ENCODE measurements at places on chromosomes 12 and 14.

GRCh38 chr12:130649101-130650045 is 66.7 kb downstream of the RIMBP2 start:
- no peak for DNase-seq

- no peak for DNase-seq
These were observed 464.2 kb downstream of the MED13L start for GRCh38 chr12:115813256-115813655.

DNA sequence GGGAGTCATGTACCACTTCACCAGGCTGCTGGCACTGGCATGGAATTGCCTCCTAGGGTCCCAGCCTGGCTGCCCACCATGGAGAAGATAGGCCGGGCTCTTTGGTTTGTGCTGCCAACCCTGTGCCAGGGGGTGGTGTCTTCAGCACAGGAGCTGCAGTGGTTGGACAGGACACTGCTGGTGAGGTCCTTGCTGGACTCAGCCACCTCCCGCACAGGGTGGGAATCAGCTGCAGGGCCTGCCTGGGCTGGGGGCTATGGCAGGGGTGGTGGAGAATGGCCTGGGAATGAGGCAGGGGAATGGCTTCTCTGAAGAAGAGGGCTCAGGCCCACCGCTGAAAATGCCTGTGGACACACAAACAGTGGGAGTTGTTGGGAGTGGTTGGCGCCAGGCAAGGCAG is 70.6 kb upstream of the CAPRIN2 start:
- DNase-seq = no peak

DNA sequence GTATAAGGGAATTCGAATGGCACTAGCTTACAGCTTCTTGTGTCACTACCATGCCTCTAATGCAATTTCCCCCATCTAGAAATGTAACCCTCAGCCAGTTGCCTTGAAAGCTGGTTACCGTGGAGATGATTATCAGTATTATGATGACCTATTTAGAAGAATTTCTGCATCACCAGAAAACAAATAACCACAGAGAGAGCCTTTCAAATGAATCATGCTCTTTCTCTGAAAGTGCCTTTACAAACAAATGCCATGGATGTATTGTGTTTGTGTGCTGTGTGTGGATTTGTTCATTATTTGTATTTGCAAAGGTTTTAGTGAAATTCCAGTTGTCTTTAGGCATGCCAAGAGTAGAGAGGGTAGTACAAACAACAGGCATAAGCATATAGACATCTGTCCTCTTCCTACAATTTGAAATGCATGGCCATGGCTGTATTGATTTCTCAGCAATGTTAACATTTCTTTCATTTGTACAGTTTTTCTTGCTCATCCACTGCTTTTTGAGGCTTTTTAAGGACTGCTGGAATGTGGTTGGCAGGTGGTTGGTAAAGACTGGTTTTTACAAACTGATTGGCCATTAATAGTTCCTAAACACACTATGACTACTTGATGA is 266.5 kb downstream of the PAWR start:
- DNase-seq = no peak

DNA sequence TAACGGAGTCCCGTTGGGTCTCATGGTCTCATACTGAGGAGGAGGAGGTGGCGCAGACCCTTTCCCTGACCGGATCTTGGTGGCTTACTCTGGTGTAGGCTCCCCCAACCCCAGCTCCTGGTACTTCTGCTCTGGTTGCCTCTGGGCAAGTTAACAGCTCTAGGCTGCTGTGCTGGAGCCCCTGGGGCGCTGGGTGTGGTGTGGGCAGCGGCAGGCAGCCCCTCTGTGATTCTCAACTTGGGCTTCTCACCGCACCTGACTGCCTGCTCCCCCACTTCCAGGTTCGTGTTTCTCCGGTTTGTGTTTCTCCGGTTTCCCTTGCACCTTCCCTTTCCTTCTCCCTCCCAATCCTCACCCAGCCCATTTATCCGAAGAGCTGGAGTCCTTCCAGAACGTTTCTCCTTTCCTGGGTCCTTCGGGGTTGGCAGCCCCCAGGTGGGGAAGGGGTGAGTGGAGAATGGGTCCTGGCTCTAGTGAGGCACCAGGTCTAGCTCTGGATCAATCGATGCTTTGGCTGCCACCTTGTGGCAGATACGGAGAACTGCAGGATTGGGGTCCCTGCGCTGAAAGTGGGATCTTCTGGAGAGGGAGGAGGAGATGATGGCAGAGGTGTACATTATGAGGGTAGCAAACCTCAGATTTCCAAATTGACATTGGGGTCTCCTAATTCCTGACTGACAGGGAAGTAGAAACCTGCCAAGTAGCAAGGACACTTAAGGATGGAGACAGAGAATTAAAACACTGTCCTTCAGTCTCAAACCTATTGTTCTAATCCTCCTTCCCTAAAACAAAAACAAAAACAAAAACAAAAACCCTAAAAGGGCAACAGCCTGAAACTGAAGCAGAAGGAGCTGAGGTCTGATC is 8.3 kb downstream of the CISTR start:
- peak; percentile 75 for DNase-seq

DNA sequence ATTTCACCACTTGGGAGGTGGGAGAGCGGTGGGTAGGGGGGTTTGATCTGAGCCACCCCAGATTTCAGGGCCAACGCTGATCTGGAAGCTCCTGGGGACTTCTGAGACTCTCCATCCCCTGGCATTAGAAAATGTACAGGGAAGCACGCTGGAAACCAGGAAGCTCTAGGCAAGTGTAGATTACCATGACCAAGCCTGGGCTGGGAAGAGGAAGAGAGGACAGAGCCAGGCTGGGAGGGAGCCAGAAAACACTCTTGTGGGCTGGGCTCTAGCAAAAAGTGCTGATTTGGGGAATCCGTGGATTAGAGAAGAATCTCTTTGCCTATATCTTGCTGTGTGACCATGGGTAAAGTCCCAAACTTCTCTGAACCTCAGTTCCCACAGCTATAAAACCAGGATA is 236.7 kb downstream of the BCL11B start:
- no peak for DNase-seq

DNA sequence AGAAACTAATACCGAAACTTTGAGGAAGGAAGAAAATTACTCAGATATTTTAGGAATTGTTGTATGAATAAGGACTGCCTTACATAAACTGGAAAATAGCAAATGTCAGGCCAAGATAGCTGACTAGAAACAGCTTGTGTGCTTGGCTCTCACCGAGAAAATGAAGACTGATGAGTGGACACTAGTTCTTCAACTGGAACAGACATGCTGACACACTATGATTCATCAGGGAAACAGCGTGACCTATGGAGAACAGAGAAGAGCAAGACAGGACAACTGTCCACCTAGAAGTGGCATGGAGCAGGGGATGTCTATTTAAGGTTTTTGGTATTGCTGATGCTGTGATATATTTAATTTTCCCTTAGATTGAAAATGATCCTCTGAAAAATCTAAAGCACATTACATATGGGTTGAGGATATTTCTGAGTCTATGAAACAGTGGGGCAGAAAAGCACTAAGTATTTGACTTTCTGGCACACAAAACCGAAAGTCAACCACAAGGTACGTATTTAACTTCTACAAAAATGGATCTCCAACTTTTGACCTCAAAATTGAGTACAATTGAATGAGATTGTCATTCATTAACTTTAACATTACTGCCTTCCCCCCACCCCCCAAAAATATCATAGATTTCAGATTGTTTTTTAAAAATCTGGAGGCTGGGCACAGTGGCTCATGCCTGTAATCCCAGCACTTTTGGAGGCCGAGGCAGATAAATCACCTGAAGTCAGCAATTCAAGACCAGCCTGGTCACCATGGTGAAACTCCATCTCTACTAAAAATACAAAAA is 863.2 kb downstream of the LRFN5 start:
- no peak for DNase-seq

GRCh38 chr12:23211384-23212320 is 586.7 kb downstream of the ETNK1 start:
- no peak for DNase-seq

GRCh38 chr12:6925239-6925539 is 2.6 kb upstream of the ATN1 start:
- no peak for DNase-seq

GRCh38 chr12:24534622-24535021 is 414.3 kb downstream of the BCAT1 start:
- DNase-seq = peak; percentile 3

DNA sequence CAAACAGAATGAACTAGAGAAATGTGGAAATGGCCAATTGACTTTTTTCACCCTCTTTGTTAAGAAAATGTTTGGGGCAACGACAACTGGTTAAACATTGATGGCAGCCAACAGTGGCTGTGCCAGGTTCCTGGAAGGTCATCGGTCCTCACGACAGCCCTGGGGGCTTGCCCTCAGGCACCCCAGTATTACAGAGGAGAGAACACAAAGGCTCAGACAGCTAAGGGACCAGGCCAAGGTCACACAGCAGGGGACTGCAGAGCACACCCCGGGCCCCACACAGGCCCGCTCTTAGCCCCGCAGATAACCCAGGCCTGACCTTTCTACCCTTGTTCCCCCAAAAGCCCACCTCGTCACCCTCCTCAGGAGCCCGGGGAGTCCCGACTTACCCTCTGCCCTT is 1.3 kb downstream of the TRPV4 start:
- no peak for DNase-seq

DNA sequence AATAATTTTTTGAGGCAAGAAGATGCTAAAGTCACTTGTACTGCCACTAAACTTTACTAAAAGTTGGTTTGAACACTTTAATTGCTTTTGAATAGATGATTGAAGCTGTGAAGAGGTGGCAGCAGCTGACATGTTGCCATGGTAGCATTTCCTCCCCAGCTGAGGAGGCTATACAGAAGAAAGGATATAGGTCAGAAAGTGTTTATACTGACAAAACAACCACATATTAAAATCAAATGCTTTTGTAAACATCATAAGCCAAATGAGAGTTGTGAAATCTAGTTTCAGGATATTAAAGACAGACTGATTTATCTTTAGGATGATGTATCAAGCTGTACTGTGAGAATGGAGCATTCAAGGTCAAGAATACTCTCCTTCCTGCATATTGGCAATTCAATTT is 41.7 kb downstream of the TSPAN19 start:
- DNase-seq = no peak

GRCh38 chr14:81206115-81206514 is 14.6 kb downstream of the GTF2A1 start:
- DNase-seq = no peak

GRCh38 chr14:67429510-67430205 is 17.7 kb upstream of the PLEK2 start:
- peak; percentile 99 for DNase-seq

- DNase-seq = no peak
These were observed 195.9 kb upstream of the PARP11 start for GRCh38 chr12:4068981-4069669.

DNA sequence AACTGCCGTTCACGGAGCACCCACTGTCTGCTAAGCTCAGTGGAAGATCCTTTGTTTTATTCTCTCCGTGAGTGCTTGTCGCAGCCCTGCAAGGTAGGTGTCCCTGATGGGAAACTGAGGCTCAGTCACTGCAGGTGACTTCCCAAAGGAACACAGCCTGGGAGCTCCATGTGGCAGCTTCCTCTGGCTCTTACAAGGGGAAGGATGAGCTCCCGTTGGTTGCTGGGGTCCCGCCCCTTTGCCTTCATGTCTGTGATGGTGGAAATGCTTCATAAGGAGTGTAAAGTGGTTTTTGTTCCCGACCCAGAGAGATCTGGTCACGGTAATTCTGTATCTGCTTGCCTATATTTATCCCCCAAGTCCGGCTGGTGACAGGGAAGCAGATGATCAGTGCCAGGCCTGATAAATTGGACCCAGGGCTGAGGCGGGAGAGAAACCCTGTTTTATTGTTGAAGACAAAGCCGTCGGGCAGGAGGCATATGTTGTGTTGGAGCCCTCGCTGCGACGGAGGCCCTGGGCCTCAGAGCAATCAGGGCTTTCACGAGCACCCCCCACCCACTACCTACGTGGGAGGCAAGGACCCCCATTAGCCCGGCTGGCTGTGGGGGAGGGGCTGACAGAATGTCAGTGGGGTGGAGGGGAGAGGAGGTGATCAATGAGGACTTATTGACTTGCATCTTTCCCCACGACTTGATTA is 91.9 kb downstream of the KIF26A start:
- no peak for DNase-seq

GRCh38 chr12:495466-495865 is 35.7 kb downstream of the B4GALNT3 start:
- DNase-seq = no peak

DNA sequence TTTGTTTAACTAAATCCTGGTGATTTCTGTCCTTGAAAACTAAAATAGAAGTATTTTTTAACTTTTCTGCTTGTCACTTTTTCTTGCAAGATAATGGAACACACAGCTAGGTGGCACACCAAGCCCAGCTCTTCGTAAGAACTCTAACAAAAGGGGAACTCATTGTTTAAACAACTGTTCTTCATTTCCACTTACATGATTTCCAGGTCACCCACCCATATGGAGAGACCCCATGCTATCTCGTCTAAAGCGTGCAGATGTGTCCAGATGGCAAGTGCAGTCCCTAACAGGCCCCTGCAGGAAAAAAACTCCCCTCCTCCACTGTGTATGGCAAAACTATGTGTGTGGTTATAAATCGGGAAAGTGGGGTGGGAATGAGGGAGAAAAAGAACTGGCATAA is 43.3 kb upstream of the NT5DC3 start:
- peak; percentile 81 for DNase-seq

DNA sequence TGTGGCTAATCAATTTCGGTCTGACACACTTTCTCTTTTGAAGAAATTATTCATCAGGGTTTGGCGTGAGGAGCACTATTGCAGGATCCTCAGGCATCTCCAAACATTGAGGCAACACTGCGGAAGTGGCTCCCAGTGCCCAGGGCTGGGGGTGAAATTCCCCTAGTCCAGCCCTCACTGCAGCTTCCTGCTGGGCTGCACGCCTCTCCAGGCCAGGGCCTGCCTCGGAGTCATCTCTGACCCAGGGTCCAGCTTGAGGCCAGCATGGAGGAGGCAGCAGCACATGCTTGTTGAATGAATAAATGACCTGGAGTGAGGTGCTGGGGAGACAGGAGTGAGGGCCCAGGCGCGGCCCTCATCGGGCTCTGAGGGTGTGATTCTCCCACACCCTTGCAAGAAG is 36.0 kb upstream of the TDRD9 start:
- DNase-seq = no peak

GRCh38 chr14:99745307-99745951 is 47.8 kb upstream of the EML1 start:
- no peak for DNase-seq

DNA sequence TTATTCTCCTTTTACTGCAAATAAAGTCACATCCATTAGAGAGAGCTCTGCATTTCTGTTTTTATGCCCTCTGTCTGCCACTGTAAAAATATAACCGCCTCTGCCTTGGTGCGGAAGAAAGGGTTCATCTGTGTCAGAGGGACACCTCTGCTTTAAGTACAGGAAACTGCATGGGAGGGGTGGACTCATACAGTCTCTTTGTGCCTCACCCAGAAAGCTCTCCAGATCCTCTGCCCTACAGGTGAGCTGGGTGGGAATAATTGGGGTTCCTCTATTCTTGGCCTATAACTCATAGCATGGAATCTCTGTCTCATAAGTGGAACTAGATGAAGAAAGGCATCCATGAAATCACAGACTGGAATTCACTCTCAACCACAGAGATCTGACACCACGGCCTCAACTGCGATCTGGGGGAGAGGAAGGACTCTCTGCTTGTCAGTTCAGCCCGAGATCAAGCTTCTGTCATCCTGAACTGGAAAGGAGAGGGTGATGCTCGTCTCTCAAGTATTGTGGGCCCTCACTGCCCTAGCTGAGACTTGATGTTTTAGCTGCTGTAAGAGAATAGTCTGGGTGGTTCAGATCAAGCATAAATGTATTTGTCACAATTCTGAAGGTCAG is 702.3 kb downstream of the TMEM121 start:
- DNase-seq = no peak

GRCh38 chr12:33322519-33322918 is 117.1 kb downstream of the SYT10 start:
- no peak for DNase-seq

- no peak for DNase-seq
These were observed 25.3 kb downstream of the CLEC2A start for GRCh38 chr12:9906873-9907272.

- peak; percentile 63 for DNase-seq
These were observed 32.6 kb downstream of the COCH start for GRCh38 chr14:30906752-30907658.
